ENCODE measurements at places on chromosomes 5 and 9. TPM values are rescaled to one million over a fixed set of nuclear protein-coding genes. Genes with fewer than 3 reads are reported as not detected.

DNA sequence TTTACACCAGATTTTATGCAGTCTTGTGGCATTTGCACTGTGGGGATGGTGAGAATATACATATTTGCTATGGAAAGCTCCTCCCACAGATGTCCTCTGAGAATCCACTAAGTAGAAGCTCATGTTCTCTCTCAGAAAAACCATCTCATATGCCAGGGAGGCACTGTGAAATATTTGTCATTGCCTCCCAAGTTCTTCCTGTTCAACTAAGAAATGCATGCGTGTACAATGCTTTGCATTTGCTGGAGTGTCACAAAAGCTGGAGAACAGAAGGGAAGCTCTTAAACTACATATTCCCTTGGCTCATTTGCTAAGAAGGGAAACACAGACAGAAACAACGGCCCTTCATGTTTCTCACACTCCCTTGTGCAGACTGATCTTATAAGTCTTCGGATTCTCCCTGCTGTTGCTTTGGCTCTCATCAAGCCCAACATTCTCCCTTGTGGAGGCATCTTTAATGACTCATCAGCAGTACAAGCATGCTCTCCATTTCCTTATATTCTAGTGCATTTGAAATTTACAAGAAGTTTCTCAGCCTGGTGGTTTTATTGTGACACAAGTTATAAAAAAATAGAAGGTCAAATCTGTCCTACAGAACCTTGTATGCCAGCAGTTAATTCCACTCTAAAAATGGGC lies 220.6 kb downstream of the TRIM36 start:
- DNase-seq, result no peak

DNA sequence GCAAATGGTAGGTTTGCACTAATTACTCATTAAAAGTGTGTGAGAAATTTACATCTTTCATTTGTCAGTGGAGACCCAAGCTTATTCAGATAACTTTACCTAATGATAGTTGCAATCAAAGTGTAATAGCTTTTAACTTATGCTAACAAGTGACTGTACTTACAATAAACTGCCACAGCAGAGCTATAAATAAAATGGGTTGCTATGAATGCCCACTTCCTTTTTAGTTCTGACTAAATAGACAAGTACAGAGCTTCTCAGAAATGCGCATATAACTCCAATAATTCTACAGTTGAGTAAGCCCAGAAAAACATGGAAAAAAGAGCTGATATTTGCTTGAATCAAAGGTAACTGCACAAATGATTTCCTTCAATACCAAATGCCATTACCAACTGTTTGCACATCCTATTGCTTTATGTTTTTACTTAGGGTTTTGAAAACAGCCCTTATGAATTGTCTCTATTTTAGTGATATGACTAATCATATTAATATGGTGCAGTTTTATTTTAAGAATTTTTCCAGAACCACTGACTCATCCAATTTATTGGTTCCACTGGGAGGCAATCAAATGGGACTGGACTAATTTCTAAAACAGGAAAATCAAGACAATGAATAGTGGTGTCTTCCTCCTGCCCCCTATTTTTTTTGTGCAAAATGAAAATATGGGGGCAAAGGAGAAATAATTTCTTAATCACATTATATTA lies 84.1 kb downstream of the PPP2R2B start:
- no peak for DNase-seq

GRCh38 chr5:143205883-143206195 lies 197.6 kb downstream of the NR3C1 start:
- no peak for DNase-seq

DNA sequence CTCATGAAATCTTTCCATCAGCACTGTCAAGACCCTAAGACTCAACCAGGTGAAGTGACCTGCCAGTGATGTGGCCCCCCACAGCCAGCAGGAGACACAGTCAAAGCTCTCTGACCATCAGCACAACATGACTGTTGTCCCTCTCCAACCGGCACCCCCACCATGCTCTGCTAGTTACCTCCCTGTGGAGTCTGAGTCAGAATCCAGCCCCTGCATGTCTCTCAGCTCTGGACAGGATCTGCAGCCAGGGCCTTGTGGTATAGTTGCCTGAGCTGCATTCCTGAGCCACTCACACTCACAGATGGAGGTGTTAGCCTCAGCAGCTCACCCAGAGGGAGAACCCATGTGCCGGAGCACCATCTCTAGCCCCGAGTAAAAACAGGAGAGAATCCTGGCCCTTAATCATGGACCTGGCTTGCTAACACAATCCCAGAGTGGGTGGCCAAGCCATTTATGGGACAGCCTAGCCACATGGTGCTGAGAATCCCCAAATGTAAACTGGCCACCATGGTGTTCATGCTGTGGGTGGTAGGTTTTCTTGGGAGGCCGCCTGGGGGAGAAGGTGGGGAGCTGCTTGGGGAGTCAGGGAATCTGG lies 237.8 kb downstream of the PAPPA start:
- DNase-seq, result no peak

GRCh38 chr5:132684922-132685720 lies 11.3 kb downstream of the IL4 start:
- no peak for DNase-seq

CDH6 gene
- total RNA-seq, result not detected

- no peak for DNase-seq
Measured at GRCh38 chr5:89972901-89973300, 436.7 kb downstream of the CETN3 start.

MSX2 gene
- not detected for total RNA-seq

MYMK gene
- total RNA-seq, result not detected

GDF9 gene
- 0.93 TPM for total RNA-seq

C9orf78 gene
- 65.3 TPM for total RNA-seq

DNA sequence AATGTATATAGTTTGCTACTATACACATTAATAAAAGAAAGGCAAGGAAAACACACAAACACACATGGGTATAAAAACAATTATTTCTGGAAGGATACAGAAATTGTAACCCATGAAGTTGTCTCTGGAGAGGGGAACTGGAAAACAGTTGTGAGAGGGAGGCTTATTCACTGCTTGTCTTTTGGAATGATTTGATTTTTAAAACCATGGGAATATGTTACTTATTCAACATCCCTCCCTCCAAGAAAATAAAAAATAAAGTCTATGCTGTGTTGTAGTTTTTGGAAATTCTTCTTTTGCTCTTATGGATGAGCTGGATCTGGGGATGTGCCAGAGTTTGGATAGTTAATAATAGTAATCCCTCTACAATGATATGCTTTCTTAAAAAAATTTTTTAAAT lies 6.0 kb upstream of the C1QTNF2 start:
- DNase-seq, result no peak

DNA sequence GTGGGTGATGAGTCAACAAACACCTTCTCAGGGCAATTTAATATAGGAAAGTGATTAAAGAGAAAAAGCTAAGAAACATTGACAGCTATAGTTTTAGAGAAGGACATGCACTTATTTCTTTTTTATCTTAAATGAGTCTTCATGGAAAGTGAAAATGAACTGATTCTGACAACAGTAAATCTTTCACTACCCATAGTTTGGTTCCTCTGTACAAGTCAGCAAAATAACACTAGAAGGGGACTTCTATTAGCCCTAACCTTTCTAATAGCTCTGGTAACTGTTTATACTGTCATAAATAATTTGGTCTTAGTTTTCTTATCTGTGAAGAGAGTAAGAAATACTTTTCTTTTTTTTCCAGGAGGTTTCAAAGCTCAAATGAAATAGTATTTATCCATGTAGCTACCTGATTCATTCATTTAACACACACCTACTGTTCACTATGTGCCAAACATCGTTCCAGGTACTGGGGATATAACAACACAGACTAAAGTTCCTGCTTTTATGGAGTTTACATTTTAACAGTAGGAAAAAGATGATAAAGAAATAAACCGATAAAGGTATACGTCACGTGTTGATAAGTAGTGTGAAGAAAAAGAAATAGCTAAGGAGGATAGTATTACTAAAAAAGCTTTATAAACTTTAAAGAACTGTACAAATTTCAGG lies 148.2 kb downstream of the PCSK1 start:
- DNase-seq, result no peak

C5orf58 gene
- not detected for total RNA-seq

DNA sequence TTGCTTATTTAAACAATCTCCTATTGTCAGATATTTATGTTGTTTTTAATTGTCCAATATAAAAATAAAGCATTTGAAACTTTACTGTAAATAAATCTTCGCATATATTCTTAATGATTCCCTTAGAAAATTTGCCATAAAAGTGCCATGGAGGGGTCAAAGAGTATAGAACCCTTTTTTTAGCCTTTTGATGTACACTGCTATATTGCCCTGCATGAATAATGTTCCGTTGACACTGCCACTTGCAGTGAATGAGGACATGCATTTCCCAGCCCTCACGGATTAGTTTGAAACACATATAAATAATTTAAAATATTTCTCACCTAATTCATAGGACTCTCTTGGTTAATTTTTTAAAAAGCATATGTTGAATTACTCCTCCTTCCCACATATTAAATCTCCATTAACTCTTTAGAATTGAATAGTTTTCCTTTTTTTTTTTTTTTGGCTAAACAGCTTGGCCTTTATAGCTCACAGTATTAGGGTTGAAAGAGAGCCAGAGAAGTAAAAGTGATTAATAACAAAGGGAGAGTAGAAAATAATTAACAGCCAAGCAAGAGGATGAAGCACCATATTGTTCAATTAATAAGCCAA lies 129.8 kb upstream of the SGCD start:
- no peak for DNase-seq

GABRA1 gene
- not detected for total RNA-seq

- no peak for DNase-seq
Measured at GRCh38 chr5:157342822-157343402, 77.0 kb downstream of the CYFIP2 start.

- DNase-seq, result no peak
Measured at GRCh38 chr5:20604992-20605391, 617.0 kb upstream of the CDH18 start.

GRCh38 chr5:157594675-157595459 lies 19.3 kb upstream of the ADAM19 start:
- no peak for DNase-seq

GRCh38 chr5:4189317-4189716 lies 593.7 kb downstream of the IRX1 start:
- DNase-seq, result no peak

DNA sequence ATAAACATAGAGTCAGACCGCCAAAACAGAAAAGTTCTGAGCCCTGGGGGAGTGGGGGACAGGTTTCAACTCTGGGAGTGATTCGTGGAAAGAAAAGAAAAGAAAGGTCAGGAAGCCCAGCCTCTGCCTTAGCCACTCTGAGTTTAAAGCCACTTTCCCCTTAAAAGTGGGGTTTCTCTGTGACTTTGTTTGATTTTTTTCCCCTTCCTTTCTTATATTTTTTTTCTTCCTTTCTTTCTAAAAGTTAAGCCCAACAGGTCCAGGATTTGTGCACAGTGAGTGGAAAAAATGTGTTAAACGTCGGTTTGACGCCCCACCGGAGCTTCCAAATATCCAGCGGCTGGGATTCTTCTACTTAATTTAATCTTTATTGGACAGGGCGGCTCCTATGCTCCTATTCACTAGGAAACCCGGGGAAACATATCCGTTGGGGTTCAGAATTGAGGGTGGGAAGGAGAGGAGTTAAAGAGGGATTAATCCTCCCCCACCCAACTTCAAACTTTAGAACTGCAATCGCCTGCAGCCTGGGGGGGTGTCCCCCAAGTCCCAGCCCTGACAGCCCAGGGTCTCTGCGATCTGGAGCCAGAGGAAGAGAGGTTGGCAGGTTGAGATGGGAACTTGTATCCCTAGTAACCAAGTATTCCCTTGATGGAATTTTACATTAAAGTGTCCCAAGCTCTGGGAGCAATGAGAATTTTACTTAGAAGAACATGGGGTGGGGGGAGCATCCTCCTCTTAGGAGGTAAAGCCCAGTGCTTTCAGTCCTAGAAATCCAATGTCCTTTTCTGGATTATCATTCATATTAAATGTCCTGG lies 6.3 kb downstream of the NR2F1-AS1 start:
- no peak for DNase-seq

GRCh38 chr5:61286446-61287132 lies 45.5 kb upstream of the ZSWIM6 start:
- no peak for DNase-seq

PLPP6 gene
- 3.8 TPM for total RNA-seq

GRCh38 chr5:36786448-36787012 lies 90.0 kb upstream of the NIPBL start:
- DNase-seq, result no peak

GRCh38 chr9:38681747-38682227 lies 38.1 kb downstream of the FAM240B start:
- no peak for DNase-seq

PDE8B gene
- total RNA-seq, result not detected

MZB1 gene
- 27.6 TPM for total RNA-seq

GRCh38 chr5:129063483-129064113 lies 31.0 kb upstream of the ISOC1 start:
- DNase-seq, result no peak

- DNase-seq, result no peak
Measured at GRCh38 chr5:156838961-156839360, 11.1 kb upstream of the PPP1R2B start.

- DNase-seq, result no peak
Measured at GRCh38 chr5:135642934-135643333, 64.1 kb upstream of the CXCL14 start.

- DNase-seq, result no peak
Measured at GRCh38 chr5:135031813-135032694, 2.0 kb downstream of the PITX1 start.

DNA sequence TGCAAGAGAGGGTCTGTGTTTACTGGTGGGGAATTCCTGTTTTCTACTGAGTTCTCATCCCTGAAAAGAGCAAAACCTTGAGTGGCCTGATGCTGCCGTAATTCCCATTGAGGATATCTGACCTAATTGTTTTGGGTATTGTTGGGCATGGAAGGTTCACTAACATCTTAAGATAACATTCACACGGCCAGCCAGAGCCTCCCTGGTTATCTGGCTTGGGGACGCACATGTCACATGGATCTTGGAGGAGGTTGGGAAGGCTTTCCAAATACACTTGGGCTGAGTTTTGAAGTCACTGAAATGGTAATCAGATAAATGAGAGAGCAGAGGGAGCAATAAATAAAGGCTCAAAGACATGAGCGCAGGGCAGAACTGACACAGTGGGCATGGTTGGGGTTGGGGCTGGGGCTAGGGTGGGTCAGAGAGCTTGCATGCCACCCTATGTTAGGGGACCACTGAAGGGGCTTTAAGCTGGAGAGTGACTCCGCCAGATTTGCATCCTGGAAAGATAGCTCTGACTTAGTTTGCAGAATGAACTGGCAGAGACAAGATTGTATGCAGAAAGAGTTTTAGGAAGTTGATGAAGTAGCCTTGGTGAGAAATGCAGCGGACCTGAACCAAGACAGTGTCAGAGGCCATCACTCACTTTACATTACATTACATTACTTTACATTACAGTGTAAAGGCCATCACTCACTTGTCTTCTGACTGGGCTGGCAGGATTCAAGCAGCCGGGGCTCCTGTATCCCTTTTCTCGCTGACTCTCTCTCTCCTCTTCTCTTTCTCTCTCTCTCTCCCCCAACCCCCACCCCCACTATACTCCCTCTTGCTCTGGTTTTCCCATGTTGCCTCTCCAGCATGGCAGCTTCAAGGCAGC lies 24.2 kb downstream of the SLC1A1 start:
- no peak for DNase-seq

Data from natural killer cell treated with Interleukin-12 subunit alpha and Interleukin-12 subunit beta and Interleukin-15 and Interleukin-18, amount 100 ng/mL, for 72 hours (primary cell).